Diencephalon (tissue), 1 donor: ENCODE measurements at places on chromosomes 6 and 20. TPM values are rescaled to one million over a fixed set of nuclear protein-coding genes. Genes with fewer than 3 reads are reported as not detected.

The GGTLC1 gene
- total RNA-seq = not detected

The HLA-DQA2 gene
- total RNA-seq = not detected

The CAP2 gene
- 21.2 TPM for total RNA-seq

The SLC17A3 gene
- total RNA-seq = not detected

The RGS17 gene
- 81.2 TPM for total RNA-seq

The C20orf144 gene
- not detected for total RNA-seq

The ACSS1 gene
- 9.9 TPM for total RNA-seq

The ALDH5A1 gene
- total RNA-seq = 43.6 TPM

The C20orf202 gene
- total RNA-seq = 0.46 TPM

The IL20RA gene
- total RNA-seq = 1.4 TPM

The GJA10 gene
- not detected for total RNA-seq

The HSPA12B gene
- 3.2 TPM for total RNA-seq

The PKIG gene
- total RNA-seq = 36.0 TPM

The CEP85L gene
- 37.1 TPM for total RNA-seq

The BPIFB1 gene
- total RNA-seq = not detected

The FAM83C gene
- not detected for total RNA-seq

The DDX43 gene
- 0.46 TPM for total RNA-seq

The BPIFB4 gene
- not detected for total RNA-seq

The FAM184A gene
- 40.8 TPM for total RNA-seq

The CHRNA4 gene
- 26.5 TPM for total RNA-seq

The C20orf141 gene
- total RNA-seq = not detected

The SRMS gene
- total RNA-seq = not detected

The PGC gene
- not detected for total RNA-seq

The PAK5 gene
- total RNA-seq = 33.0 TPM

The LPA gene
- total RNA-seq = 7.6 TPM

The PTPRT gene
- 41.5 TPM for total RNA-seq

The CTAGE9 gene
- not detected for total RNA-seq

The INSM1 gene
- 8.8 TPM for total RNA-seq

The FAM110A gene
- 9.9 TPM for total RNA-seq

The NOX3 gene
- not detected for total RNA-seq

The NEU1 gene
- total RNA-seq = 18.2 TPM

The MBOAT1 gene
- 2.8 TPM for total RNA-seq

The TBX18 gene
- total RNA-seq = 7.6 TPM

The ADGRG6 gene
- total RNA-seq = 9.9 TPM

The RAD21L1 gene
- total RNA-seq = not detected

The BHLHE23 gene
- total RNA-seq = not detected

The OSER1 gene
- 36.0 TPM for total RNA-seq

The VWA7 gene
- total RNA-seq = 0.69 TPM

The ADGRF5 gene
- 9.9 TPM for total RNA-seq
